ENCODE measurements at places on chromosomes 5 and 9. TPM values are rescaled to one million over a fixed set of nuclear protein-coding genes. Genes with fewer than 3 reads are reported as not detected.
A peak's percentile ranks its signal among the peaks of the same experiment; 100 is the strongest.

DNA sequence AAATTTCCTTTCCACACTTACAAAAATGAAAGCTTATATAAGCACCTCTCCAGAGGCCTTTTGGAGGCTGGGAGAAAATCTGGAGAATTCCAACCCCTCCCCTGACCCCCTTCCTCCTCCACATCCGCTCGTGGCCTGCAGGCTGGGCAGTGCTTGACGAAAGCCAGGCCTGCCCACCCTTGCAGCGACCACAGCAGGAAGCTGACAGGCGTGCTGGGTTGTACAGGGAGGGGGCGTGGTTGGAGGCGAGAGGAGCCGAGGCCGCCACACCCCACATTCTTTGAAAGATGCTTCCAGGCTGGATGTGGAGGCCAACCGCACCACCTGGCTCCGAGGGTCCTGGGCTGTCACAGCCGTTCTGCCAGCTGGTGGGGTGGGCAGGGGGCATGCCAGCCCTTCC, 47.8 kb upstream of the IER5L start:
- DNase-seq: peak; percentile 58

DNA sequence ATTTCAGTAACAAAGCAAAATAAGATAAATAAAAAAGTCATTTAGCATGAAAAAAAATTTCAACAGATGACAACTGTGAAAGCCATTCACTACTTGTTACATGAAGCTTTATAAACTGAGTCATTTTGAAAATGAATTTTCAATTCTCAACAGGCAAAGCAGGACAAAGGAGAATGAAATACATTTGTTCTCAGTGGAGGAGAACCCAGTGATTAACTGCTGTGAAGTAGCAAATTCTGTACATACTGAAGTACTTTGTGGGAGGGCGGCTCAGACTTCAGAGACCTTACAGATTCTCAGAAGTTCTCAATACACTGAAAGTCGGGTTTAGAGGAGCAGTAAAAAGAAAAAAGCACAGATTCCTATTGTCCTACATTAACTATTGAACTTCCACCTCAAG, 21.7 kb downstream of the SKIC3 start:
- no peak for DNase-seq

- no peak for DNase-seq
Measured at GRCh38 chr5:159489779-159490178, 159.5 kb upstream of the IL12B start.

DNA sequence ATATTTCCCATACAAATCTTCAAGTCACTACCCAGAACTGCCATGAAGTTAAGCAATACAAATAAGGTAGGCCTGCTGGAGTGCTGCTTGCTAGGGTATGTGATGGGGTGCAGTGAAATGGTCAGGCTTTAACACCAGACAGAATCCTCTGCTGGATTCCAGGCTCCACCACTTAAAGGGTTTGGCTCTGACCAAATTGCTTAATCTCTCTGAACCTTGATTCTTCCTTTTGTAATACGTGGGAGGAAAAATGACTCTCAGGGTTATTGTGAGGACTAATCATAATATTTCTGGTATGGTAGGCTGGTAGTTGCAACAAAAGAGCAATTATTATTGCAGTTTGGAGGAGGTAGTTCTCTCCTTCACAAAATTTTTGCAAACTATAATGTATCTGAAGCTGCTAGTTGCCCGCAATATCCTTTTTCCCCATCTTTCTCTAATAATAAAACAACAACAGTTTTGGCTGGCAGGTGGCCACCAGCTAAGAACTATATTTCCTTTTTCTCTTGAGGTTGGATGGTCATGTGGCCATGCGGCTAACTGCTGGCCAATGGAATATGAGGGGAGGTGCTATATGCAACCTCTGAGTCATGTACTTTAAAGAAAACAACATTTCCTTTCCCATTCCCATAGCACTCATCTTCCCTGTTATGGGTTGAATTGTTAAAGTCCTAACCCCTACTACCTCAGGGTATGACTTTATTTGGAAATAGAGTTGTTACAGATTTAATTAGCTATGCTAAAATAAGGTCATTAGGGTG, 44.1 kb downstream of the CCL28 start:
- no peak for DNase-seq

DNA sequence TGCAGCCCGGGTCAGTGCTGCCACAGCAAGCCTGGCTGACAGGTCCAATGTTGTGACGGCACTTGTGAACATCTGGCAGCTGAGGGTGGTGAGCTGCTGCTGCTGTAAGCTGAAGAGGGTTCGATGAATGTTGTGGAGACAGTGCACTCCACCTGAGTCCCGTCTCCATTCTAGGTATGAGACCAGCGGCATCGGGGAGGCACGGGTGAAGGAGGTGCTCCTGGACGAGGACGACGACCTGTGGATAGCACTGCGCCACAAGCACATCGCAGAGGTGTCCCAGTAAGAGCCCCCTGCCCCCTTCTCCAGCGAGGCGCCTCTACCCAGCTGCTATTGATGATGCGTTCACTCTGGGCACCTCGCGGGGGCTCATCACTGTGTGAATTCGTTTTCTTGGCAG, 38.9 kb upstream of the CFAP157 start:
- no peak for DNase-seq

DNA sequence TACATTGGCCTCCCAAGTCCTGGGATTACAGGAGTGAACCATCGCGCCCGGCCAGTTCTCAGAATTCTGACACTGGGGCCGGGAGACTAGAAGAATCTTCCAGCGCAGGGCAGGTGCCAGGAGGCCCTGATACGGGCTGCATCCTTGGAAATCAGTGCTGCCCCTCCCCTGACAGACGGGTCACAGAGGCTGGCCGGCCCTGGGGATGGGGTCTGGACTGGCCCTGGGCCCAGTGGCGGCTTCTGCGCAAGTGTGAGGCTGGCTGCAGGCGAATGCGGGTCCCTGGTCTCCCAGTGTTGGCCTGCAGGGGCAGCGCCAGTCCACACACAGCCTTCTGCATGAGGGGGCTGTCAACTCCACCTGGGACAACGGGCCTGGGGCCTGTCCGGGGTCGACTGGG, 831 bp upstream of the TBC1D9B start:
- DNase-seq: peak; percentile 24

DNA sequence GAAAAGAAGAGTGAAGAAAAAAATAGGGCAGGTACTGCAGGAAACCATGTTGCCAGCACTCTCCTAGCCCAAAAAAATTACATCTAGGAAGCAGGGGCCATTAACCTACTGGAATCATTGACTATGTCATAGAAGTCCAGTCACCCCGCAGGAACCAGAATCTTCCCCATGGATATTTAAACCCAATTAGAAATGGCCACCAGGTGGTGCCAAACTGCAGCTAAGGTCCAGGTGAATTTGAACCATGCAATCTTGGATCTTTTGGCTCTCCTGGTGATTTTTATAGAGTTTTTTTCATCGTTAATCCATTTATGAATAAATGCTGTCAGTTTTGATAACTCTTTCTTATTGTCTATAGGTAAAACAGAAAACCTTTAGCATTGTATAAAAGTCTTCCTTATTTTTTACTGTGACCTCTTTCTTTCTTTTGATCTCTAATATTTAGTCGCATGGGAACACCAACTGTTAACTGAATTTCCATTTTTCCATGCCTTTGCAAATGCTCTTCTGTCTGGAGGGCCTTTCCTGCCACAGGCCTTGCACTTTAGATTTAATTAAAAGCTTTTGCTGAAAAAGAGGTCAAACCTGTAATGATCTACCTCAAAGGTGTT, 147.5 kb upstream of the FGF10 start:
- no peak for DNase-seq

DNA sequence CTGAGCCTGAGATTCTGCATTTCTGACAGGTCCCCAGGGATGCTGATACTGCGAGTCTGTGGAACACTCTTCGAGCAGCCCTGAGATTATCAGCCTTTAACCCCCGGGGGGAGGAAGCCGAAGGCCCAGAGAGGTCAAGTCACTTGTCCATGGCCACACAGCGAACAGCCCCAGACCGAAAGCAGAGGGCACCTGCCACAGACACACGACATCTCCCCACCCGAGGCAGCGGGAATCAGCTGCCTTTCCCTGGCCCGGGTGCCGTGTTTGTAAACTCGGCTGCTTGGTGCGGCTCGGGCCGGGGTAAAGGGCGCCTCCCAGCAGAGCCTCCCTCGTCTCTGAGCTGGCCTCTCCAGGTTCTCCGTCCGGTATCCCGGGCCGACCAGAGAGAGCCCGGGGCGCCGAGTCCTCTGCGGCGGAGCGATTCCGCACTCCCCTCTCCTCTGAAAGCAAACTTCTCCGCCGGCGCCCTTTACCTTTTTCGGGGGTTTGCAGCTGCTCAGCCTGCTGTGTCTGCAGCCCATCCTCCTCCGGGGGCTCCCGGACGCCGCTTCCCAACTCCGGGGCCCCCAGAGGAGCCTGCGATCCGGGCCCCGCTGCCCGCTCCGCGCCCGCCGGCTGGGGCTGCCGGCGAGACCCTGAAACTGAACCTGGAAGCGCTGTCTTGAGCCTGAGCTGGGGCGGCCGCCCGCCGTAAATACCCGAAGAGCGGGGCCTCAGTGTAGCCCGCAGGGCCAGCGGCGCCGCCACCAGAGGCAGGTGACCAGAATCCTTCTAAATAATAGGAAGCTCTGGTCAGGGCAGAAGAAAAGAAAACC, at the start of gene CCDC69:
CCDC69 (minus strand) TSS at position 646 of the 818 bp plus-strand sequence; CDS start at position 524, 122 bp downstream.
- DNase-seq: peak; percentile 34

- no peak for DNase-seq
Measured at GRCh38 chr5:134394932-134395331, 16.7 kb downstream of the CDKN2AIPNL start.

GRCh38 chr5:58860680-58861079, 277.8 kb downstream of the RAB3C start:
- DNase-seq: no peak

ZBED3 gene
- 12.3 TPM for total RNA-seq

ERCC6L2 gene
- total RNA-seq: 32.9 TPM

CERT1 gene
- total RNA-seq: 36.4 TPM

PCDHGA8 gene
- not detected for total RNA-seq

MAML1 gene
- 26.9 TPM for total RNA-seq

KIF12 gene
- total RNA-seq: not detected

All from CD8-positive, alpha-beta T cell (primary cell).